ENCODE measurements at places on chromosomes 5 and 9.
A peak's percentile ranks its signal among the peaks of the same experiment; 100 is the strongest.

GRCh38 chr9:737400-738120, 103.9 kb upstream of the DMRT1 start:
- no peak for DNase-seq

GRCh38 chr9:132578367-132578932, 4.0 kb upstream of the BARHL1 start:
- no peak for DNase-seq

GRCh38 chr5:164048359-164048926, 543.0 kb downstream of the MAT2B start:
- no peak for DNase-seq

- DNase-seq: no peak
Observed at GRCh38 chr9:116451500-116452115, 235.5 kb upstream of the TRIM32 start.

DNA sequence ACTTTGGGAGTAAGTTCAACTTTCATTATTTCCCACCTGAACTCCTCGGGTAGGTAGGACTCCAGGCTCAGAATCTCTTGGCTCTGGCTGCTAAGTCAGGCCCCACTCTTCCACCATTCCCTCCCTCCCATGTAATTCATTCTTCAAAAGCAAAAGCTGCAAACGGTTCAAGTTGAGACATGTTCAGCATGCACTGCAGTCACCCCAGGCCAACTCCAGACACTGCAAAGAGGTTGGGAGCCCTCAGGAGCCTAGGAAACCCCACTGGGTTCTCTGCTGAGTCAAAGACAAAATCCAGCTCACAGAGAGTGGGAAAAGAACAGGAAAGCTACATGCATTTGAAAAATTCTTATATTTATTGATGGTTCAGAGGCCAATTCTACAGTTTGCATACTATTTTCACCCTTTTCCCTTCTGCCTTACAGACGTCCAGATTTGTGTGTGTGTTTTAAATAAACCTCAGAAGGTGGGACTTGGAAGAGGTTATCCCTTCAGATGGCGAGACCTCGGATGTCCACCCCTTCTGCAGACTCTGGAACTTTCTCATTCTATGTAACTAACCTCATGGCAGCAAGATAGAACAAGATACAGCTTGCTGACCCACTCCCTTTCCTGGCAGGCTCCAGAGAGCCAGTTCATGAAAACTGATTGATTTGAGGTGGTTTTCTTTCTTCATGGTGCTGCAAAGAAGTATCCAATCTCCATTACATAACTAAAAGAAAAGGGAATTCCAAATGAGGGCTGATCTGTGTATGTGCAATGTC, 65.7 kb upstream of the EQTN start:
- no peak for DNase-seq

- DNase-seq: no peak
Observed at GRCh38 chr5:1014781-1015221, 6.2 kb downstream of the NKD2 start.

GRCh38 chr5:1445313-1445688, at the start of gene SLC6A3:
TSS of gene SLC6A3 (minus strand) at chr5:1445440. CDS start at chr5:1443197, 2,243 bp downstream.
- DNase-seq: no peak

GRCh38 chr5:139863855-139864558, 68.4 kb downstream of the PSD2 start:
- DNase-seq: no peak

DNA sequence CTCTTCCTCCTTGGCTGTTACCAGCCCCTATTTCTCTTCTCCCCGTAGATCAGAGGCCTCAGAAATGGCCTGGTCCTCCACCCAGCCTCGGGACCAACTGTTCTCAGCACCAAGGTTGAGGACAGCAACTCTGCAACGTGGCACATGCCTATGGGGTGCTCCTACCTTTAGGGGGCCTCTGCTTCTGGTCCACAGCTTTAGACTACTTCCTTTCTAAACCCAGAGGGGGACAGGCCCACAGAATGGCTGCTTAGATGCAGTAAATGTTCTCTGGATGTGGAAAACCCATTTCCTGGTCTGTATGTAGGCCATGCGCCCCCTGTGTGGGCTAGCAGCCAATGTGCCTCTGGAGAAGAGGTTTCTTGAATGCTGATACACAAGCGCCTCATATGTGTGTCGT, 68.4 kb downstream of the NRG2 start:
- DNase-seq: no peak

DNA sequence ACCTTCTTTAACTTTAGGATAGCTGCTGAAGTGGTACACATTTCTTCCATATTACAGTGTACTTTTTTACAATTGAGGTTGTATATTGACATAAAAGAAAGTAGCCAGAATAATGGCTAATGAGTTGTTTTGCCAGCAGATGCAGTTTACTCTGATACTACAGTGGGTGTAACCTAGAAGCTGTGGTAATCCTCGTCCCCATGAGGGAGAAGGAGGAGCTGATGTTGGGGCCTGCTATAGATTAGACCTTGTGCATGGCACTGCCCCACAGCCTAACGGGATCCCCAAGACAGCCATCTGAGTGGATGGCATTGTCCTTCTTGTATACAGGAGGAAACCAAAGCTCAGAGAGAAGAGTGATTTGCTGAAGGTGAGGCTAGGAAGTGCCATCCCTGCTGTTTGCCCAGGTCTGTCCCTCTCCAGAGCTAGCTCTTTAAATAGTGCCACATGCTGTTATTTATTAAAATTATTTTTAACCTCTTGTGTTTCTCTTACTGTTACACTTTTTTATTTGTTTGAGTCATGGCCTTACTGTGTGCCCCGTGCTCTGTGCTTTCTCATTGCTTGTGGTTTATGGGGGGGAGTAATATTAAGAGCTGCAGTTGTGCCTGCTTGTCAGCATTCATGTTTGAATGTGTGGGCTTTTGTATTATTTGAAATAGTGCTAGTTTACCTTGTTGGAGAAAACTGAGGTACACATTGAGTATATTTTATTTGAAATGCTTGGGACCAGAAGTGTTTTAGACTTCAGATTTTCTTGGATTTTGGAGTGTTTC, 65.3 kb downstream of the ICE1 start:
- no peak for DNase-seq

- DNase-seq: no peak
Observed at GRCh38 chr9:81635521-81636254, 53.7 kb downstream of the TLE1 start.

- no peak for DNase-seq
Observed at GRCh38 chr9:109681301-109681700, 98.7 kb upstream of the PALM2AKAP2 start.

DNA sequence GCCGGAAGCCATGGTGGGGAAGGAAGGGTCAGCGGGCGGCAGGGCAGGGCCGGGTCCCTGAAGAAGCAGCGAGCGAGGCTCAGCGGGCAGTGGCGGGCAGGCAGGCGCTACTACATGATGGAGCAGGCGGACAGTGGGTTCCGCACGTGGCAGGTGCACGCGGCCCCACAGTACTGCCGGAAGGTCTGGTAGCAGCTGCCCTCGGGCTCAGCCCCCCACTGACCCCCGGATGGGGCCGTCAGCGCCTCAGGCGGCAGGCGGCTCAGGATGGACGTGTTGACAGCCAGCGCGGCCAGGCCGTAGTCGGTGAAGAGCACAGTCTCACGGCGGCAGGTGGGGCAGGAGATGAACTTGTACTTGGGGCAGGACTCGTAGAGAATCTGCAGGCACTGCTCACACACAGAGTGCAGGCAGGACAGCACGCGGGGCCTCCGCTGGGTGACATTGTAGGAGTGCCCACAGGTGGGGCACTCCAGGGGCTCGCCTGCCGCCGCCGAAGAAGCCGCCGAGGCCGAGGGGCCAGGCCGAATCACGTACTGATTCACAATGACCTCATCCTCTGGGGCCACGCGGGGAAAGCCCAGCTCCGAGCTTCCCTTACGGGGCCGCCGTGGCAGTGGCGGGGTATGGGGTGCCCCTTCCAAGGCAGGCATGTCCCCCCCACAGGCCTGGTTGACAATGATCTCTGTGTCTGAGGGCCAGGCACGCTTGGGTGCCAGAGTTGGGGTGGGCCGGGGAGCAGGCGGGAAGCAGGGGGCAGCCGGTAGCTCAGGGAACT, 1.5 kb downstream of the RNF208 start:
- no peak for DNase-seq

DNA sequence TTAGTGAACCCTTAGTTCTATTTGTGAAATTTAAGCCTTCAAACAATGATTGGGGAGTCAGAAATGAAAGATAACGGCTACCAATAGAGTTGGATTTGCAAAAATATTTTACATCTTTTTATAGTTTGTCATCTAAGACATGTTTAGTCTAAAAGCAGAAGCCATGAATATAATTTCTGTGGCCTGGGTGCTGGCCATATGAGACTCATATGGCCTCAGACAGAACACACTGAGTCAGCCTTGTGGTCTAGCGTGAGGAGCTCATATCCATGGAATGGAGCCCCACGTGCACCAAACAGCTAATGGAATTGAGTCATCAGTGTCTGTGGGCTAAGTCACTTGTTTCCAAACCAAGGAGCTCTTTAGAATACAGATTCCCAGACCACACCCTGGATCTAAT, 240.7 kb upstream of the NREP start:
- DNase-seq: peak; percentile 44

- no peak for DNase-seq
Observed at GRCh38 chr5:97164846-97165245, 18.2 kb downstream of the RIOK2 start.

DNA sequence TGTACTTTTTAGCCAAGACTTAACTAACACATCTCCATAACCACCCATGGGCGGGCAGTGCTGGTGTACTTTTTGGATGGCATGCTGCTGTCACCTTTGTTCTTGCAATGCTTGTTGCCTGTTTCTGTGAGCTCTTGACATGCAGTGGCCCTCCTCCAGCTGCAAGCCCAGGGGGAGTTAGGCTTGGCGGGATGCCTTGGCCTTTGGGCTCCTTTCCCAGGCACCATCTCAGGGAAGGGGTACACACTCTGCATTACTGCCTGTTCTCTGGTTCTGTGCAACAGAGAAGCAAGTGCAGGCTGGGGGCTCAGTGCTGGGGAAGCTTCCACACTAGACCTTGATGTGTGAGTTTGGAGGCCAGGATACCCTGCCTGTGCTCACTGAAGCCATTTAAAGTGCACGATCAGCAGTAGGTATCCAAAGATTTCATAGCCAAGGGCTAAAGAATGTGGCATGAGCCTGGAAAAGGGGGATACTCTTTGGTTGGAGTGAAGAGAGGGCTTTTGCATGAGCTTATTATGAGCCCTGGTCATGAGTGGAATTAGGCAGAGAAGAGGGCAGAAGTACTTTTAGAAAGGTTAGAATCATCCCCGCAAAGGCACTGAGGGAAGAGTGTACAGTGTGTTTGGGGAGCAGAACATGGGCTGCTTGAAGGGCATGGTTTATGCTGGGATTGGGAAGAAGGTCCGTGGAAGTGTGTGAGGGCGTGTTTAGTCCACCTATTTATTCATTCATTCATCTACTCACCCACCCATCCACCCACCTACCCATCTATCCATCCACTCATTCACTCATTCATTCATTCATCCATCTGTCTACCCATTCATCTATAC, 22.5 kb downstream of the PSAT1 start:
- no peak for DNase-seq

DNA sequence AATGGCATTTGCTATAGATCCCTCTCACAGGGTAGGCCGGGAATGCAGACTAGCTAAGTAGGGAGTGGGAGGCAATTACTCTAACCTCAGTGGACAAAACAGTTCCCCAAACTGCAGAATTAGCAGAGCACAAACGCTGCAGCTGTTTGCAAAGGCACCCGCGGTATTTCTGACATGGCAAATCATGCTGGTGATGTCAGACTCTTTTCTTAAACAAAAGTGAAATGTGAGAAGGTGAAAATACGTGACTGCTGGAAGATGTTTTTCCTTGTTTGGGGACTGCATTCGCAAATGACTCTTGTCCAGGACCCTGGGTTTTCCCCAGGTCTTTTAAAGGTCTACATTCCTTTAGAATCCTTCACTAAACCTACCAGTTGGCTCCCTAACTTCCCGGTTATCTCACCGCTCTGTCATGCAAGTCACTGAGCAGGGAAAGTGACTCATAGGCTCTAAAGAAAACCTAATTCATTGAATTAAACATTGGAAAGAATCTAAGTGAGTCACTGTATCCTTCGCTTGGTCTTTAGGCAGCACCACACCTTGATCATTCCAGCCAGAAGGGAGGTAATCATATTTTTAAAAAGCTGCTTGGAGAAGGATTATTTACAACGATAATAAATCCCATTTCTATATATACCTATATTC, 91.5 kb upstream of the DNAH5 start:
- peak; percentile 100 for DNase-seq

GRCh38 chr5:147645197-147645596, 135.3 kb upstream of the DPYSL3 start:
- DNase-seq: no peak

DNA sequence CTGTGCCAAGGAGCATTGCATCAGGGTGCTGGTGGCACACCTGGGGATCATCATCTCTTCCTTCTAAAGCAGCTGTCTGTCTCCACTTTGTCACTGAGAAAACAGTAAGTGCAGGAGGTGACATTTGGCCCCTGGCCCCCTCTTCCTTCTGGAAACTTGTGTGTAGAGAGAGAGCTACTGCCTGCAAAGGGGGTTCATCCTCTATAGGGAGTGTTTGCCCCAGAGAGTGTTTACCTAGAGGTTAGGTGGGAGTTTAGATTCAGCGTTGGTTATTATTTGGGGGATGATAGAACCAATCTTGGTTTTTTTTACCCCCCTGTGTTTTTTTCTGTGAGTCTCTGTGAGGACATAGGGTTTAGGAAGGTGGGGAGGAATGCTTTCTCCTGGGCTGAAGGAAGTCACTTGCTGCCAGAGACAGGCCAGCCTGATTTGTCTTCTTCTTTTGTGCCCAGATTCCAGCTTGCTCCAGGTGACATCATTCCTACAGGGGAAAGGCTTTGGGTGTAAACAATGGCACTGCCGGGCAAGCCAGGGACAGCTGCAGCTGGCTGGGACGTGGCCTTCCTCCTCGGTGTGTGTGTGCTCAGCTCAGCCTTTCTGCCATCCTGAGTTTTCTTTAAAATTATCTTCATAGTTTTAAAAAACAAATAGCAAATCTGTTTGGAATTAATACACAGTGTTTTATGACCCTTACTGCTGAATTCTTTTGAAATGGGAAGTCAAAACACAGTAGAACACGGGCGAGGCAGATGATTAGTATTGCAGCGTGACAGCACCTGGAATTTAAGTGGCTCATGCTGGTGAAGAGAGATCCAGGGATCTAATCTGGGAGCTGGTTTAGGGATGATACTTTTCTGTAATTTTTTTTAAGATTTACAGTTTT, 24.5 kb downstream of the PRRC2B start:
- no peak for DNase-seq

DNA sequence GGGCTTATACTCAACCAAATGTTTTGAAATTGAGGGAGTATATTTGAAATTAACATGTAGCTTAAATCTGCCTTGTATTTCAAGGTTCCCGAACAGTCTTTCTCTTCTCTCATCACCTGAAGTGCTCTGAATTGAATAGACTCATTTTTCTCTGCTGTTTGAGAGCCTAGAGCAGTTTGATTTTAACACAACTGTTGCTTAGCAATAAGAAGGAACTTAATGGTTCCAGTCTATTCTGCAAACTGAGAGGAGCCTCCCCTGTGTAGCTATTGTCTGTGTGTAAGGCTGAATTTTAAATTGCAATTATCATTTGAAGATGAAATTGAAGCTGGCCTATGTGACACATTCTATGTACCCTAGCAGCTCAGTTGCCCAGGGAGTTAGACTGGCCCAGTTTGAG, 87.1 kb upstream of the CKMT2 start:
- no peak for DNase-seq
